ENCODE measurements at places on chromosomes 13 and 19. TPM values are rescaled to one million over a fixed set of nuclear protein-coding genes. Genes with fewer than 3 reads are reported as not detected.

Gene STOML3
- total RNA-seq: not detected

Gene SYCN
- total RNA-seq: not detected

Gene LYL1
- 1.3 TPM for total RNA-seq

Gene ICAM4
- total RNA-seq: 0.10 TPM

Gene DMKN
- total RNA-seq: 3.6 TPM

Gene LRRC63
- total RNA-seq: not detected

Gene TBC1D4
- total RNA-seq: 21.8 TPM

Gene WDR62
- 1.7 TPM for total RNA-seq

Gene IL4I1
- total RNA-seq: 0.23 TPM

Gene ZNF177
- total RNA-seq: 1.3 TPM

Gene SPART
- total RNA-seq: 153 TPM

Gene A1BG
- total RNA-seq: 11.5 TPM

Gene RHPN2
- total RNA-seq: 4.3 TPM

Gene CLIP3
- 42.9 TPM for total RNA-seq

Gene ZNF878
- 0.07 TPM for total RNA-seq

Gene SPRED3
- total RNA-seq: 6.0 TPM

Gene VSTM1
- not detected for total RNA-seq

Gene SH2D3A
- total RNA-seq: not detected

Gene CYP2A7
- total RNA-seq: not detected

Gene FBXL12
- 19.5 TPM for total RNA-seq

Gene TEKTIP1
- total RNA-seq: not detected

Gene ZNF808
- total RNA-seq: 24.8 TPM

Gene ADGRE3
- not detected for total RNA-seq

Gene SPRY2
- 57.7 TPM for total RNA-seq

Gene COL4A2
- 1,112 TPM for total RNA-seq

Gene SRRM5
- total RNA-seq: 0.03 TPM

Gene TNPO2
- total RNA-seq: 71.6 TPM

Gene NLRP12
- not detected for total RNA-seq

Gene NKG7
- not detected for total RNA-seq

Gene PNMA8A
- 3.2 TPM for total RNA-seq

Gene DAND5
- 0.13 TPM for total RNA-seq

Gene FXYD3
- not detected for total RNA-seq

Gene TMEM255B
- 0.13 TPM for total RNA-seq

Gene RNF225
- 0.13 TPM for total RNA-seq

Gene CLEC4G
- not detected for total RNA-seq

Gene CADM4
- 4.3 TPM for total RNA-seq

Gene FGF21
- not detected for total RNA-seq

Gene KLF2
- total RNA-seq: 11.7 TPM

Gene CGB7
- total RNA-seq: under 0.01 TPM

Gene LYPD3
- not detected for total RNA-seq

Gene F10
- 11.8 TPM for total RNA-seq

Gene NXNL1
- not detected for total RNA-seq

Gene PCP2
- total RNA-seq: not detected

Gene TYROBP
- total RNA-seq: not detected

Gene PTGIR
- total RNA-seq: 20.0 TPM
